ENCODE measurements at places on chromosomes 4 and X. TPM values are rescaled to one million over a fixed set of nuclear protein-coding genes. Genes with fewer than 3 reads are reported as not detected.

Gene GLRB
- total RNA-seq, result 2.8 TPM

Gene TMEM150C
- total RNA-seq, result 5.2 TPM

Gene BCLAF3
- total RNA-seq, result 22.6 TPM

Gene ZNF732
- total RNA-seq, result 0.31 TPM

Gene PDZD4
- 10.6 TPM for total RNA-seq

Gene GABRQ
- 0.07 TPM for total RNA-seq

Gene PARM1
- 17.7 TPM for total RNA-seq

Gene APLN
- total RNA-seq, result 1.1 TPM

Gene CSAG1
- total RNA-seq, result not detected

Gene GPR50
- not detected for total RNA-seq

Gene SH2D1A
- 2.8 TPM for total RNA-seq

Gene TIGD4
- total RNA-seq, result 0.22 TPM

Gene PDCL2
- total RNA-seq, result not detected

Gene SPANXD
- not detected for total RNA-seq

Gene ADH6
- not detected for total RNA-seq

Gene PPEF2
- total RNA-seq, result not detected

Gene CSN3
- not detected for total RNA-seq

Gene C4orf50
- total RNA-seq, result 0.16 TPM

DNA sequence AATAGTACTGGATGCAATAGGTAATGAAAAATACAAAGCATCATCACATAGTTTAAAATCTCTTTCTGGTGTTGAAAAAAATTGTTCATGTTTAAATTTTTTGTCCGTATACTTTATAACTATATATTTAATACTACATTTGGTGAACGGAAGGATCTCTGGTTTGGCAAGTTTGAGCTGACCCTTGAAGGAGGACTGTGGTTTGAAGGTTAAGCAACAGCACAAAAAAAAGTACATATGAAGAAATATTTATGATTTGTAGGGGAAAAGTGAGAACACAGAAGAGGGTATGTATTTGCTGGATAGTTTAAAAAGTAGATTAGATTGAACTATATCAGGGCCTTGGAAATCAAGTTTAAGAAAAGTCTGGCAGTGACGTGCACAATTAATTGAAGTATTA is 13.3 kb downstream of the SRP72 start:
- ATAC-seq, result no peak

DNA sequence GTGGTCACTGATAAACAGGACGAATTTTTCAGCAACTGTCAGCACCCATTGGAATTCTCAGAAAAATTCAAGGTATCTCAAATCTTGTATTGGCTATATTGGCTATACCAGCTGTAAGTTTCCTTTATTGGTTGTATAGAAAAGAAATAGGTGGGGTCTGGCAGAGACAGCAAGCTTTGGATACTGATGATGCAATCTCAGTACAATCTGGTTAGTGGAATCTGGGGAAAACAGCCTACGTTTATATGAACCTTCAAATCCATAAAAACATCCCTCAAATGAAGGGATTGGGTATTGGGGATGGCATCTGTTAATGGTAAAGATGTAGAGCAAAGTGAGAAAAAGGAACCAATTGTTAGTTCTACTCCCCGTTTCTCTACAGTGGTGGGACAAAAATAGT is 76.4 kb upstream of the MBNL3 start:
- ATAC-seq, result no peak

GRCh38 chr4:24564488-24564887 is 19.9 kb downstream of the DHX15 start:
- ATAC-seq, result no peak

DNA sequence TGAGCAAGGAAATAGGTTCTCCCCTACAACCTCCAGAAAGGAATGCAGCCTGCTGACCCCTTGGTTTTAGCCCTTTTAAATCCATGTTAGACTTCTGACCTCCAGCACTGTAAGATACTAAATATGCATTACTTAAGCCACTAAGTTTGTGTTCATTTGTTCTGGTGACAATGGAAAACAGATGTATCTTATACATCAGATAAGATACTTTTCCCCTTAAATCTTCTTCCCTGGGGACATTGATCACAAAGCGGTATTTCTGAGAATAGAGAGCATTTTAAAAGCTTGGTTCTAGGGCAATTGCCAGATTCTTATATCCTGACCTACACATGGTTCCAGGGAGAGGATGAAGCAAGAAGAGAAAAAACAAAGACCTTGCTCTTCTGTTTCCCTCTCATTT is 6.5 kb upstream of the TMEM184C start:
- ATAC-seq, result no peak

- ATAC-seq, result no peak
These were observed 52.3 kb downstream of the GUCY1B1 start for GRCh38 chr4:155811083-155811482.

DNA sequence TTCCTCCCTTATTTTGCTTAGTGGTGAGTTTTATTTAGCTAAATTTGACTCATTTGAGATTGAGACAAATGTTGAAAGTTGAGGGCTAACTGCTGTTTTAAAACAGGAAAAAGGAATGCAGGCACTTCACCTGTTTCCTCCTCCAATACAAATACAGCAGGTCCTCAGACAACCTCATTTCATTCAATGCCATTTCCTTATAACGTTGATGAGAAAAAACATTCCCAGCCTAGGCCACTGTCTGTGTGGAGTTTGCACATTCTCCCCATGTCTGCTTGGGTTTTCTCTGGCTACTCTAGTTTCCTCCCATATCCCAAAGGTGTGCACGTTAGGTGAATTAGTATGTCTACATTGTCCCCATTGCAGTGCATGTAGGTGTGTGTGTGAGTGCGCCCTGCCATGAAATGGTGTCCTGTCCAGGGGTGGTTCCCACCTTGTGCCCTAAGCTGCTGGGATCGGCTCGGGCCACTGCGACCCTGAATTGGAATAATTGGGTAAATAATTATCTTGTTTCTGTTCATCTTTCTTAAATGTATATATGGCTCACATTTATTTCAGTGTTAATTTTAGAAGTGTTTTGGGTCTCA is 21.9 kb downstream of the SMAD1 start:
- ATAC-seq, result no peak

DNA sequence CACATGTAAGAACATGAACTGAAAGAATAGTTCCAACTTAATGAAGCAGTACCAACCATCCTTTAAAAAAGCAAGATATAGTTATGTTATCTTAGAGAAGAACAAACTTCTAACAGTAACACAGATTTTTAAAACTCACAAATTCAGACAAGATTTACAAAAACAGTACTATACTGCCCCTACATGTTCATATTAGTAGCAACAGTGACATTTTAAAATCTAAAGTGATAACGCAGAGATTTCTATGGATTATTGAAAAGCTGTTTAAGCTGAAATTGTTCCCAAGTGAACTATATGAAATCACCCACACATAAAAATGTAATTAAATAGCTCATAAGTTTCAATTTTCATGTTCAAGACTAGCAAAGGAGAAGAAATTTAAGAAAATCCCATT is 166.0 kb downstream of the FBXW7 start:
- ATAC-seq, result no peak

GRCh38 chr4:26003056-26003455 is 89.0 kb downstream of the SMIM20 start:
- no peak for ATAC-seq

- ATAC-seq, result no peak
These were observed 1.7 kb upstream of the PCDH10 start for GRCh38 chr4:133147286-133147821.

DNA sequence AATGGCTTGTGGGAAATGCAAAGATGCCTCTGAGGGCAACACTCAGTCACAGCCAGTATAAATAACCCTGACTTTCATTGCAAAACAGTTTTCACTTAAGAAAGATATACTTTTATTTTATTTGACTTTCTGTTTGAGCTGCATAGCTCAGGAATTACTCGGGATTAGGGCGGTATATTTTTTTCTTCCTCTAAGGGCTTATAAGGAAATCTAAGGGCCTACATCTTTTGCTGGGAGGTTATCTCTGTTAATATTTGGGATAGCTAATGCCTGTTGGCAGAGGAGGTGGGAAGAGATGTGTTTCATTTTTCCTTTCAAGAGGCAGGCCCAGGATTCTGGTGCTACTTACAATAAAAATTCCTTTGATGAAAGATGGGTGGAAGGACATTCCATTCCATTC is 28.8 kb upstream of the EGFL6 start:
- no peak for ATAC-seq

DNA sequence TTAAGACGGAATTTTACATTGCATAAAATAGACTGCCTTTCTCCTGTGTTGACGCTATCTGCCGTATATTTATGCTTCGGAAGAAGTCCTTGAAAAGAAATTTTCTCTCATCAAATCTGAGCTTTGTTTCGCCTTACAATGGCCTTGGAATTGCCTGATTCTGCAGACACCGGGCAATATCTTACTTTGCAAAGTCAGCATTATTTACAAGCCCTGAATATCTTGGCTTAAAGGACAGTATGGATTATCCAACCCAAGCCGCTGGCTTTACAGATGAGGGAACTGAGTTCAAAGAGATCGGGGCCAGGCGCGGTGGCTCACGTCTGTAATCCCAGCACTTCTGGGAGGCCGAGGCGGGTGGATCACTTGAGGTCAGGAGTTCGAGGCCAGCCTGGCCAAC is 1.1 kb upstream of the MANBA start:
- no peak for ATAC-seq

GRCh38 chr4:10571909-10572308 is 112.7 kb downstream of the CLNK start:
- no peak for ATAC-seq

GRCh38 chrX:114210879-114211278 is 373.0 kb upstream of the HTR2C start:
- no peak for ATAC-seq

GRCh38 chr4:153081006-153081580 is 123.2 kb upstream of the TRIM2 start:
- ATAC-seq, result no peak

DNA sequence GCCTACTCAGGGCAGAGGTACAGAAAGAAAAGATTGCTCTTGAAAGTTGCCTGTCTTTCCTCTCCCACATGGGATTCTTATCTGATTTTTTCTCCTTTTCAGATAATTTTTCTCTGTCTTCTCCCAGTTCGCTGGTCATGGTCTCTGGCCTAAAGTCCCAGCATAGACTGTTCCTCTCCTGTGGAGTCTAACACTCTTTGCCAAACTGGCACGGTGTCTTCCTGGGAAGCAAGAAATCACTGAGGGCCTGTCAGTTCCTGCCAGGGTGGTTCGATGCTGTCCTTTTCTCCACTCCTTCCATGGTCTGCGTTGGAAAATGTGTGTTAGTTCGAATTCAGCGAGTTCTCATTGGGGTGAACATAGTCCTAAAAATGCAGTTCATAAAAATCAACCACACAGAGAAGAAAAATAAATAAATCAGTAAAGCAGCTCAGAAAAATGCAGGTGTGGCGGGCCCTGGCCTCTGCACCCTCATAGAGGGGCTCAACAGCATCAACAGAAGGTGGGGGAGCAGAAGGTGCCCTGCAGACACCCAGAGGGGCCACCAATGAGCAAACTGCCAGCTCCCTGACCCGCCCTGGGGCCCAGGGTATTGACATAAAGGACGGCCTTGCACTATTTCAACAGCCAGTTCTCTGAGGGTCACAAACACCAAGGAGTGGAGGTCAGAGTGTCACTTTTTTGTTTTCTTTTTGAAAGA is 2.1 kb downstream of the RGN start:
- no peak for ATAC-seq

DNA sequence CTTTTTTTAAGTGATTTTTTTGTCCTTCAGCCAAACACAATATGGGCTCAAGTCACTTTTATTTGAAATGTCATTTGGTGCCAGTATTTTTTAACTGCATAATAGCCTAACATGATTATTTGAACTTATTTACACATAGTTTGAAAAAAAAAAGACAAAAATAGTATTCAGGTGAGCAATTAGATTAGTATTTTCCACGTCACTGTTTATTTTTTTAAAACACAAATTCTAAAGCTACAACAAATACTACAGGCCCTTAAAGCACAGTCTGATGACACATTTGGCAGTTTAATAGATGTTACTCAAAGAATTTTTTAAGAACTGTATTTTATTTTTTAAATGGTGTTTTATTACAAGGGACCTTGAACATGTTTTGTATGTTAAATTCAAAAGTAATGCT is 62.1 kb downstream of the EDNRA start:
- ATAC-seq, result no peak

GRCh38 chr4:73729534-73730165 is 10.7 kb upstream of the CXCL8 start:
- ATAC-seq, result peak; percentile 86

DNA sequence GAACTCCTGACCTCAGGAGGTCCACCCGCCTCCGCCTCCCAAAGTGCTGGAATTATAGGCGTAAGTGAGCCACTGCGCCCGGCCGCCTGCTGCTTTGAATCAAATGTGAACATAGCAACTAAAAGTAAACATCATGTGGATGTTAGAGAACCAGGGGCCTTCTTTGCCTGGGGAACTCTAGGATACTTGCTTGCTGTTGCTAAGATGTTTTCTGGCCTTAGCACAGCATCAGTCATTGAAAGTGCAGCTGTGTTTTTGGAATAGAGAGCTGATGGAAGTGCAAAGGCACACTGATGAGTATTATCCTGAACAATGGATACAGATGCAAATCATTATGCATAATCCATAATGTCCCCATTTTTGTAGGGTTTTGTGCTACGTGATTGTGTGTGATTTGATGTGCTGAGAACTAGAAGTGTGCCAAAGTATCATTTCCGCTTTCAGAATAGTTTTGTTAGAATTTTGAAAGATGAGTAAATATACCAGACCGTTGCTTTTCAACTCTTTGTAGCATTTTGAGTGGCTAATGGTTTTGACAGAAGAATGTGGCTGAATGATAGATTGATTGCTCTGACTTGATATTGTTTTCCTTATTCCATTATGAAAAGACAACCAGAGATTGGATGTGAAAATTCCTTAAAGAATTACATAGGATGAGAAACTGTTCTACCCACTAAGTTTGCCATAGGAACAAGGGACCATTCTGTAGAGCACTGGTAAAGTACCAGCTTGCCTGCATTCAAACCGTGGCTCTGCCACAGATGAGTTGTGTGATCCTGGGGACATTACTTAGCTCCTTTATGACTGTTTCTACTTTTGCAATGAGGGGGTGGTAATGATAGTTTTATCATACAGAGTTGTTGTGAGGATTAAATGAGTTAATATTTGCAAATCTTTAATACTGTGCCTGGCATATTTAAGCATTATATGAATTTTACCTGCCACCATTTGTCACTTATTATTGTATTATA is 74.7 kb downstream of the REPS2 start:
- peak; percentile 64 for ATAC-seq

- no peak for ATAC-seq
These were observed 3.8 kb upstream of the HSD17B13 start for GRCh38 chr4:87326460-87326859.

GRCh38 chr4:98692411-98692810 is 34.0 kb upstream of the TSPAN5 start:
- ATAC-seq, result no peak

GRCh38 chr4:112855058-112855457 is 194.4 kb upstream of the ANK2 start:
- no peak for ATAC-seq

DNA sequence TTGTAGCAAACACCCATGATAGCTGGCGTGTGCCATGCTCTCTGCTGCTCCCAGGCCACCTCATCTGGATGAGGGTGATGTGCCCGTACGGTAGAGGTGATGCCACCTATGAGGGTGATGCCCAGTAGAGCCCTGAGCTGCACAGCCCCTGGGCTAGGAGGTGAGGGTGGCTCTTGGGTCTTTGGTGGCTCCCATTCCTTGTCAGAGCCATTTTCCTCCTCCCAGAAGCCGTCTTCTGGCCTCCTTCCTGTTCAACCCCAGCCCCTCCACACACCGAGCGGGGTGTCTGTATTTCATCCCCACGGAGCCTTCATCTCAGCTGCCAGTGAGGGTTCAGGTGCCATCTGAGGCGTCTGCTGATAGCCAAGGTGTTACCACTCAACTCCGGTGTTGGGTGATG is 12.0 kb upstream of the TNIP2 start:
- no peak for ATAC-seq

All from gastroesophageal sphincter (tissue), 4 donors.